ENCODE measurements at places on chromosomes 3 and 15.
A peak's percentile ranks its signal among the peaks of the same experiment; 100 is the strongest.

GRCh38 chr3:98962951-98963350 is 61.5 kb upstream of the DCBLD2 start:
- no peak for DNase-seq

- DNase-seq = peak; percentile 8
These were observed 251.1 kb downstream of the TJP1 start for GRCh38 chr15:29570948-29571791.

DNA sequence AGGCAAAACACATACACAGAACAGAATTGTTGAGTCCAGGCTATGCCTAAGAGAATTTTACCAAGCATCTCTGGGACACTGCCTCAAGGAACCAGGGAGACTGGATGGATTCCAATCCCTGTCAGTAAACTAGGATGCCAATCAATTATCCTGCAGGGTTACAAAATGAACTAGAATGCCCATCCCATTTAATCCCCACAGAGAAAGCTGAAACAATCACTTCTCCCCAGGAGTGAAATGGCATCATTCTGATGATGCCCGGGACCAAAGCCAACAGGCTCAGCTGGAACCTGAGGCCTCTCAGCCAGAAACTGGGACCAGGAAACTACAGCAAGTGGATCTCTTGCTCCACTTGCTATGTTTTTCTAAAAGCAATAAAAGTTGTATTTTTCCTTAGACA is 130.0 kb upstream of the TJP1 start:
- DNase-seq = no peak

- no peak for DNase-seq
These were observed 155.5 kb upstream of the TNIK start for GRCh38 chr3:171615686-171616085.

DNA sequence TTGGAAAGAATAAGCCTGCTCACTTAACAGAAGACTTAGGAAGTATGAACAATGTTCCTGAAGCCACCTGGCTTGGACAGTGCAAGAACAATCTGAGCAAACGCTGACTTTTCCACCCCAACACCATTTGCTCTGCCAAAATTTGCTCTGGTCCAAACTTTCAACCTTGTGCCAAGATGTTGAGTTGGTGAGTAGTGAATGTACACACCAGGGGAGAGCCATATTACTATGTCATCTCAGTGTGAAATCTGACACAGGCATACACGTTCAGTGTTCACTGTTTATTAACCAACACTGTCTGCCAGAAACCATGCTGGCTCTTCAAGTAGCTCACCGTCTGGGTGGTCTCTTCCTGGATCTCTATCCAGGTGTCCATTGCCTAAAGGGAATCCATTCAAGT is 152.9 kb upstream of the LPP start:
- no peak for DNase-seq

- no peak for DNase-seq
These were observed 195.8 kb downstream of the CD47 start for GRCh38 chr3:107894998-107895397.

GRCh38 chr3:63207066-63207590 is 71.0 kb upstream of the SYNPR start:
- DNase-seq = no peak

DNA sequence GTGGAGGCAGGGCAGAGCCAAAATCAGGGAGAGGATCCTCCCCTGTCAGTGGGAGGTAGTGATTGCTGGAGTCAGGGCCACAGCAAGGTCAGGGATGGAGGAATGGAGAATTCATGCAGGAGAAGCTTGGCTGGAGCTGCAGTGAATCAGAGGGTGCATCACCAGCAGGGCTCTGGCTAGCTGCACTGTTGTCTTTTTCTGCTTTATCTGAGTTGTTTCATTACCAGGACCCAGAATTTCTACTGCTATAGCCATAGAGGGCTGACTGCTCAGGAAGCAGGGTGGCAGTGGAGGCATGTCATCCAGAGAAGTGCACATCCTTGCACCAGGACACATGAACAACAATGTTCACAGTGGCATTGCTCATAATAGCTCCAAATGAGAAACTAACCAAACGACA is 113.5 kb upstream of the GALNT15 start:
- DNase-seq = no peak

GRCh38 chr3:194575484-194576210 is 57.6 kb downstream of the TMEM44 start:
- DNase-seq = no peak

- DNase-seq = no peak
These were observed 188.7 kb downstream of the IL5RA start for GRCh38 chr3:2921452-2921851.

DNA sequence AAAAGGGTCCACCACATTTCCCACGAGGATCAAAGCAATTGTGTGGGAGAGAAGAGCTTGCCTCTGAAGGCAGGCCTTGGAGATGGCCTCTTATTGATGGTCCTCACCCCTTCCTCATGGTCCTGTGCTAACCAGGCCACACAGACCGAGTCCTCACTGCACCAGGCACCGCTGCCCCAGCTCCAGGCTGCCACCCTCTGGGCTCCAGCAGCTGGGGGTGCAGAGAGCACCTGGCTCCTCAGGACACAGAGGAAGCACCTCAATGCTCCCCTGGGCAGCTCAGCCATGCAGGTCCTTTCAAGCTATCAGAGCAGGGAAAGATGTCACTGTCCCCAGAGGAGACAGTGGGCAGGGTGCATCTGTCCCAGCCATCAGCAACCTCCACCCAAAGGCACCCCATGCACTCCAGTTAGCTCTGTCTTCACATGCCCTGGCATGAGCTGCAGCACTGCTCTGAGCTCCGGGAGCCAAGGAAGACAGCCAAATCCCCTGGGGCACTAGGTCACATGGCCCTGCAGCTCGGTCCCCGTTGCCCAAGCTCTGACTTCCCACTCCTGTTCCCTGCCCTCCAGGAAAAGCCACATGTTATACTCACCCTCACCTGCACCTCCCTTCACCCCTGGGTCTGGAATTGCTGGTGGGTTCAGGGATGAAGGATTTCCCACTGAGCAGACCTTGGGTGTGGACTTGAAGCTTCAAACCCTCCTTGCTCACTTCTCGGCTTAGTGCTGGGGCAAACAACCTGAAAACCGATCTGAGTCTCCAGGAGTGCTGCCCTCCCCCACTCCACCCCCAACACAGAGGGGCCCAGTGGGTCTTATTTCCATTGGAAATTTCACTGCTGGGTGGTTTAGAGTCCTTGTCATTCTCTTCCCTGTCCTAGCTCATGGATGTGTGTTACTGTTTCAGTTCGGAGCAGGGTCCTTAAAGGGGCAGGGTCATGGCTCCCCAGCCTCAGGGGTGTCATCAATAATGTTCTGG is 32.6 kb downstream of the ALS2CL start:
- DNase-seq = no peak

DNA sequence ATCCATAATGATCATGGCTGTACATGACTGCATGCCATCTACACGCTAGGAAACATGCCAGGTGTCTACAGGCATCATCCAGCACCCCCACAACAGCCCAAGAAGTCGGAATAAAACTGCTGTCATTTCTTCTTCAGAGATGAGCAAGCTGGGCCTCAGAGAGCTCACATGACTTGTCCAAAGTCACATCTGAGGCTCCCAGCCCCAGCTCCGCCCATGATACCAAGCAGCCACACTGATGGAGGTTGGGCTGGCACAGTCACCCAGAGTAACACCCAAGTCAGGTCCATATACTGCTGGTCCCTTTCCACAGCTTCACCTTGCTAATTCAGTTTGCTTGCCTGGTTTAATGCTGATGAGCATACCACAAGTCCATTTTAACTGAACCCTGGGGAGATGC is 116.6 kb downstream of the SEC22A start:
- no peak for DNase-seq

DNA sequence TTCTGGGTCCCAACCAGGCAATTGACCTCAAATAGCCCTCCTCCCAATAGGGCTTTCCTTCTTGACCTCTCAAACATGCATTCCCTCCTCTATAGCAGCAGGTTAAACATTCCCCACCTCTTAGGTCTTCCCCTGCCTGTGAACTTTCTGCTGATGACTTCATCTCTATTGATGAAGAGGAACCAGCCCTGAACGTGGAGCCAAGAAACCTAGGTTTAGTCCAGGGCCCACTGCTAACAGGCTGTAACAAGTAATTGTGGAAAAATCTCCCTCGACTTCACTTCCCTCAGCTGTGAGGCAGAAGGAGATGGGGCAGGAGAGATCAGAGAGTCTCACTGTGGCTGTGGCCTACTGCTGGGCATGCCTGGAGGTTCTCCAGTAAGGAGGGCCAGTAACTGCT is 24.7 kb downstream of the ILDR1 start:
- no peak for DNase-seq

GRCh38 chr3:177102553-177102952 is 94.7 kb downstream of the TBL1XR1 start:
- DNase-seq = no peak

All from KG1 (cell line).